CD14-positive monocyte (primary cell): ENCODE measurements at places on chromosomes 13 and 19. TPM values are rescaled to one million over a fixed set of nuclear protein-coding genes. Genes with fewer than 3 reads are reported as not detected.
A peak's percentile ranks its signal among the peaks of the same experiment; 100 is the strongest.

GRCh38 chr19:23758187-23759074 is at the start of gene ZNF681:
Gene ZNF681 (minus strand): TSS chr19:23758891. CDS start chr19:23758749, 142 bp downstream.
- peak; percentile 45 for DNase-seq

DNA sequence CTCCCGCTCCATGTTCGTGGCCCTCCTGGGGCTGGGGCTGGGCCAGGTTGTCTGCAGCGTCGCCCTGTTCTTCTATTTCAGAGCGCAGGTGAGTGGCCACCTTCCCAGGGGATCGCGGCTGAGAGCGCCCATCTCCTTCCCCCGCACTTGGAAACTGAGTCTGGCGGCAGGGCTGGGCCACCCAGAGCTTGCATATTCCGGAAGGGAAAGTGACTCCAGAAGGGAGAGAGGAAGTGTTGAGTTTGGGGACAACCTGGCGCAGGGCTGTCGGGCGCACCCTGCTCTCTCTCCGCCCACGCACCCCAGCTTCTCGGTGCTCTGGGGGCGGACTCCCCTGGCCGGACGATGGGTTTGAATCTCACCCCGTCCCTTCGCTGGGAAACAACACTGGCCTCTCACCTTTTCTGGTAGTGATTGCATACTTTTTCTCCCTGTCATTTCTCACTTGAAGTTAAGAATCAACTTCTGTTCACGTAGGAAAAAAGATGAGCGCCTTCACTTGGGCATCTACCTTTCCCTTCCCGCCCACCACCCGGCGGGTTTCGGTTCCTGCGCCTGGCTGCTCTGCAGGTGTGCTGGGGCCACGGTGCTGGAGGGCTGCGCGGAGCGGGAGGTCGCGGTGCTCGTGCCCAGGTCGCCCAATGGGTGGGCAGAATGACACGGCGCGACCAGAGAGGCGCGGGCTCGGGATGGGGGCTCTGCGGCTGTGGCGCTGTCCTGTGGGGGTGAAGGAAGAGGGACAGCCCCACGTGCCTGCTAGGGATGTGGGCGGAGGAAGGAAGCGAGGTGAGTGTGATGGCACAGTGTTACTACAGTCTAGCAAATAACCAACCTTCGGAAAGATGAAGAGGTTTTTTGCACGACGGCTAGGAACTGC is 721 bp downstream of the TNFSF11 start:
- no peak for DNase-seq

- DNase-seq, result peak; percentile 5
Measured at GRCh38 chr19:39479916-39480315, 722 bp upstream of the TIMM50 start.

DNA sequence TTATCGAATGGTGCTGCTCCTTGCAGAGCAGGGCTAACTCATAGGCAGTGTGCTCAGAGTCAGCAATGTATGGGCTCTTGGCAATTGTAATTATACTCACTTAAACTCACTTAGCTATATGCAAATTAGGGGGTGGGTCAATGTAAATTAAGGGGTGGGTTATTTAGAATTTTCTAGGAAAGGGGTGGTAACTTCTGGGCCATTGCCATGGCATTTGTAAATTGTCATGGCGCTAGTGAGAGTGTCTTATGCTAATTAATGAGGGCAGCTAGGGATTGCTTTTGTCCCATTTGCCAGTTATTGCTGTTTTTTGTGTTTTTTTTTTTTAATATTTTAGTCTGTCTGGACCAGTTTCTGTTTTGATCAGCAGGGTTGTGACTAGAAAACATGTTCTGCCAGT is 68.4 kb downstream of the DIAPH3 start:
- no peak for DNase-seq

CGB1 gene
- not detected for polyA plus RNA-seq

SLC25A41 gene
- polyA plus RNA-seq, result not detected

- DNase-seq, result no peak
Measured at GRCh38 chr13:108086678-108087077, 128.7 kb downstream of the LIG4 start.

SRRM5 gene
- polyA plus RNA-seq, result 0.27 and 0.36 TPM in 2 replicates

GRCh38 chr13:57857945-57858344 is 226.4 kb downstream of the PCDH17 start:
- no peak for DNase-seq

GRCh38 chr19:44499962-44500949 is at the start of gene ZNF180:
Gene ZNF180 (minus strand): TSS chr19:44500522. CDS start chr19:44497334, 3,188 bp downstream.
- DNase-seq, result peak; percentile 94

- DNase-seq, result no peak
Measured at GRCh38 chr19:28706693-28707092, 506.3 kb downstream of the UQCRFS1 start.

GRCh38 chr13:33347861-33348260 is 62.3 kb upstream of the STARD13 start:
- DNase-seq, result no peak

- no peak for DNase-seq
Measured at GRCh38 chr19:16228637-16229321, 31.1 kb downstream of the AP1M1 start.

GRCh38 chr19:37928527-37929286 is 21.7 kb downstream of the SIPA1L3 start:
- DNase-seq, result peak; percentile 29

EBI3 gene
- 0.40 and 1.0 TPM in 2 replicates for polyA plus RNA-seq

DNA sequence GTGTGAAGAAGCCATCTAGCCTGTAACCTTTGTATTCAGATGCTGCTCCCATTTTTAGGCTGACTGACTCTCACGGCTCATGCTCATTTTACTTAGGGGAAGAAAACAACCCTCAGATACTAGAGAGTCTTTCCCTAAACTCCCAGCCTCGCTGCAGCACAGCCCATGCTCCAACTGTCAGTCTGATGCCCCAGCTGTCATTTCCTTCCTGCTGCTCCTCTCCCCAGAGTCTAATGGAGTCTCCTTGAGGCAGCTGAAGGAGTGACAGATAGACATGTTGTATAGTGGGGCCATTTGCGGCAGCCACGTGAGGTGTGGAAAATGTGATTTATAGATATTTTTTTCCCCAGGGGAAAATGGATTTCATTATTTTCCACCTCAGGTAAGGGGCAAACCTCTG is 59.2 kb upstream of the OLFM4 start:
- no peak for DNase-seq

GRCh38 chr13:93745884-93746283 is 519.3 kb downstream of the GPC6 start:
- DNase-seq, result no peak

GRCh38 chr13:50243931-50244330 is 228.7 kb downstream of the KCNRG start:
- DNase-seq, result no peak

CCNA1 gene
- not detected for polyA plus RNA-seq

DNA sequence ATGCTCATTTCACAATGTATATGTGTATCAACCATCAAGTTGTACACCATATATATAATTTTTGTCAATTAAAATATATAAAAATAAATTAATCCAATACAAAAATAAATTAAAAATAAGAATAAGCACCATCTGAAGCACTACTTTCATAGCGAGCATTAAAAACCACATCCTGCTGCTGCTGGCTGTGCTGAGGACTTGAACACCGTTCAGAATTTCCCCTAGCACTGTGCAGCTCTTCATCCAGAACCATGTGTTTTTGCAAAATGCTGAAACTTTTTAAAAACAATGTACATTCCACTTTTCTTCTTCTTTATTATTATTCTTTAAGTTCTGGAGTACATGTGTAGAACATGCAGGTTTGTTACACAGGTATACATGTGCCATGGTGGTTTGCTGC is 40.0 kb upstream of the FOXO1 start:
- no peak for DNase-seq

GRCh38 chr13:30071969-30072817 is 221.8 kb upstream of the UBL3 start:
- DNase-seq, result no peak

GRCh38 chr13:59450229-59450628 is 713.5 kb downstream of the DIAPH3 start:
- no peak for DNase-seq

DNA sequence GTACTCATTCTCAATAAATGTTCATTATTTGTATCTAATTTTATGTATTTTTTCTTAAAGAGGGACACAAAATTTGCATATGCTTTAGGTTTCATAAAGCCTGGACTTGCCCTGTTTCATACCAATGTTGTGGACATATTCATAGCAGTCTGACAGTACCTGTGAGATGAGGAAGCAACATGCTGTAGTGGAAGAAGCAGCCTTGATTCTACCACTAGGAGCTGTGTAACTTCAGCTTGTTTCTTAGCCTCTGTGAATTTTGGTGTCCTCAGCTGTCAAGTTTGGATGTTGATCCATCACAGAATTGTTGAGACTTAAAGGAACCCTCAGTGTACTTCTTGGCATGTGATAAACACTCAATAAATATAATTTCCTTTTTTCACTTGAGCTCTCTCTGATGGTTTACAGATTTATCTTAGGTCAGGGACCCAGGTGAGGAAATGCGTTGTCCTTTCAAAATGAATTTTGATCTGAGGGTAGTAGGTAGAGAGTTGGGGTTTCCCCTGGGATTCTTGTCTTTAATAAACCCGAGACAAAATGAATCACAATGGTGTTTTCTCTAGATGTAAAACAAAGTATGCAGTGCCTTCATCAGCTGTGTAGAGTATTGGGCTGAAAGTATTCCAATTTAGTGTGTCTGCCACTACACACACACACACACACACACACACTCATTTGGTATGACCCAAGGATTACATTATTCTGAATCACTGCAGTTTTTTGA is 152.1 kb downstream of the KCNRG start:
- no peak for DNase-seq

GRCh38 chr13:101655435-101655834 is 203.0 kb downstream of the ITGBL1 start:
- no peak for DNase-seq

NANOS3 gene
- polyA plus RNA-seq, result not detected

DNA sequence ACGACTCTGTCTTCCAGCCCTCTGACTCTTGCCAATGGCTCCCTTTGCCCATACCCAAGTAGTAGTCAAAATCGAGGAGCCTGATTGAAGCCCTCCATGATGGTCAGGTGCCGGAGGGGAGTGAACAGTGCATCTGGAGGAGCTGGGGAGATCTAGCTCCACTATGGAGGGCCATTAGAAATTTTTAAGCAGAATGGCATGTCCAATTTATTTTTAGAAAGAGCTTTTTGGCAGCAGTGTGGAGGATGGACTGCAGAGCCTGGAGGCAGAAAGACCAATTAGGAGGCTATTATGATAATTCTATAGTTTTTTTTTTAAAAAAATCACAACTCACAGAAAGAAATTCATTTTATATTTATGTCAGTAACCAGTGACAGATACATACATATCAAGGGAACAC is 92.7 kb upstream of the SLC7A1 start:
- no peak for DNase-seq

LCP1 gene
- 412 and 653 TPM in 2 replicates for polyA plus RNA-seq

DNA sequence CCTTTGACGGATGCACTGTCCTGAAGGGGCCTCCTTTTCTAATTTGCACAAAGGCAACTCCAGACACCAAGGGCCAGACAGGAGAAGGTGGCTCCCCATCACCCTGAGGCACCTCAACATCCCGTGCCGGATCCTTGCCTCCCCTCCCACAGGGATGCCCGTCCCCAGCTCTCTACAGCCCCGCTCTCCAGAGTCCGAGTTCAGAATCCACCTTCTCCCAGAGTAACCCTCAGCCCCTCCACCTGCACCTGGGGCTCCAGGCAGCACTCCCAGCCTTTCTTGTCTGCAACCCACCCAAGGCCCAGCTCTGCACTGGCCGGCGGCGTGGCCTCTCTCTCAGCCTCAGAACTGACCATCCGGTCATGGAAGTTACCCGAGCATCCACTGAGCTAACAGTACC is 4.8 kb downstream of the NDUFB7 start:
- no peak for DNase-seq

DLL3 gene
- not detected for polyA plus RNA-seq

- DNase-seq, result peak; percentile 33
Measured at GRCh38 chr13:114122591-114123211, 9.7 kb downstream of the RASA3 start.

NLRP9 gene
- not detected for polyA plus RNA-seq

- DNase-seq, result no peak
Measured at GRCh38 chr19:16877581-16877980, 11.2 kb upstream of the F2RL3 start.

GRCh38 chr13:113816946-113817859 is 46.7 kb downstream of the GAS6 start:
- peak; percentile 25 for DNase-seq

DNA sequence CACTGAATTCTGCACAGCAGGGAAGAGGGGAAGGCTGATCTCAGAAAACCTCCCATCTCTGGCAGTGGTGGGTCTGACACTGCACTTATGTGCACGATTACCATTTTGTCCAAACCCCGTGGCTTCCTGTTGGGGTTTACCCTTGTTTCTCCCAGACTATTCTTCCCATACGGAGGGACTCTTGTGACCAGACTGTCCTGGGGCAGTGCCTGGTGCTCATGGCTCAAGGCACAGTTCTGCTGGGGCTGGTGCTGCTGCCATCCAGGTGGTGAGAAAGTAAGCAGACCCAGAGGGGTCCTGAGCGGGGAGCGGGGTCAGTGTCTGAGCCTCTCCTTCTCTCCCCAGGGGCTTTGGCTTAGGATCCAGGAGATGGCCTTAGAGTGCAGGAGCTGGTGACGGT is 5.1 kb upstream of the SIGLEC9 start:
- DNase-seq, result peak; percentile 49

ADGRE1 gene
- 15.4 and 21.6 TPM in 2 replicates for polyA plus RNA-seq

ZNF726 gene
- 0.34 TPM for polyA plus RNA-seq

DNA sequence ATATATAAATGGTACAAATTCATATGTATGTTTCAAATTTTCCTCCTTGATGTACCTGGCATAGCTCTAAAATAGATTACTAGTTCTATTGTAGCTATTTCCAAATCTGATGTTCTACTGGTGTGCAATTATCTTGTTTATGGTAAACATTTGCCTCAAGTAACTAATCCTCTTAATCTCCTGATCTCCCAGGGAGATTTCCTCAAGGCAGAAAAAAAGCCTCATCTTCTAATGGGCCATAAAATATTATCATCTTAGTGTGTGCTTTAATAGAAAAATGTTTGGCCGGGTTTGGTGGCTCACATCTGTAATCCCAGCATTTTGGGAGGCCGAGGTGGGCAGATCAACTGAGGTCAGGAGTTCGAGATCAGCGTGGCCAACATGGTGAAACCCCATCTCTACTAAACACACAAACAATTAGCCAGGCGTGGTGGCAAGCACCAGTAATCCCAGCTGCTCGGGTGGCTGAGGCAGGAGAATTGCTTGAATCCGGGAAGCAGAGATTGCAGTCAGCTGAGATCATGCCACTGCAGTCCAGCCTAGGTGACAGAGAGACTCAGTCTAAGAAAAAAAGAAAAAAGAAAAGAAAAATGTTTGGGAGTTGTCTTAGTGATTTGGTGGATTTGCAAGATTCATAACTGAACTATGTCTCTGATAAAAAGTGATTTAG is 498.9 kb upstream of the SLITRK5 start:
- no peak for DNase-seq

- no peak for DNase-seq
Measured at GRCh38 chr19:46189971-46190888, 39.3 kb upstream of the IGFL1 start.

FCAR gene
- polyA plus RNA-seq, result 173 TPM

IGFL1 gene
- not detected for polyA plus RNA-seq

DNA sequence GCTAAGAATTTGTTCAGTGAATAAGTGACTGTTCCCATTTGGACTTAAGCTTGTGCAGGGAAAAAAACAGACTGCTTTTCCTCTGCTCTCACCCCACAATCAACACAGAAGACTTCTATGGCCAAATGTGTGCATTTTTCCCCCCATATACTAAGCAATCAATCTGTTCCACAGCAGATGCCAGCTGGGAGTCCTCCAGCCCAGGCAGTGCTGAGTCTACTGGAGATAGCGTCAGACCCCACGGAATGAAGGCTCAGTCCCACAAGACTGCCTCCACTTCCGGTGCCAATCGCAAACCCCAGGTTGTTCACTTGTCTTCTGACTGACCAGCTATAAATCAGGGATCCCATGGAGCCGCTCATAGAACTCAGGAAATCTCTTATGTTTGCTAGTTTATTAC is 69.5 kb upstream of the ANKRD10 start:
- DNase-seq, result no peak

COX6B2 gene
- not detected for polyA plus RNA-seq
